SW 1271 (cell line): ENCODE measurements at places on chromosomes 2 and 18.

DNA sequence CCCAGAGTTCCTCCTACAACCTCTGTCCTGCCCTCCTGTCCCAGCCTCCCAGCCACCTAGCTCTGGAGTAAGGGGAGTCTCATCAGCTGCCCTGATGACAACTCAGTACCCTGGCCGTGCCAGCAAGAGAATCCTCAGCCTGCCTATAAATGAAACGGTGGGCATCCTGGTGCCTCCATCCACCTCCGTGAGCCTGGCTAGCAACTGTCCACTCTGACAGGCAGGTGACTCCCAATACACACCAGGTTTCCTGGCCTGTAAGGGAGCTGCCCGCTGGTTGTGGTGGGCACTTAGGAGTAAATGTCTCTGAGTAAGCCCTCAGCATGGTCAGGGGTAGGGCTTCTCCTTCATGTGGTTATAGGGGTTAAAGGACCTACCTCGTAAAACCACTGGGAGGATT lies 81.5 kb downstream of the XDH start:
- no peak for DNase-seq

GRCh38 chr2:516944-517343 lies 160.3 kb downstream of the TMEM18 start:
- no peak for DNase-seq

DNA sequence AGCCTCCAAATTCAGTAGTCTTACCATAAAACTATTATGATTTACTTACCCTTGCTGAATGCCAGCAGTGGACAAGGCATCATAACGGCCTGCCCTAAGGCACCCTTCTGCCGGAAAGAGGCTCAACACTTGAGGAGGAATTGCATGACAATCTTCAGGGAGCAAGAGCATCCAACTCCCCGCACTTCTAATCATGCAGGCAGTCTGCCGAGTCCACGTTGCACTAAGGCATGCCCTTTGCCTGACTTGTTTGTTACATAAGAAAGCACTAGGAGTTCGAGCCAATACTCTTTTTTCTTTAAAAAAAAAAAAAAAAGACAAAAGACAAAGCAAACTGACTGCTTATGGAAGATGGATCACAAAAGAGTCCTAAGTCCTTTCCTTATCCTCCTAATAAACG lies 17.9 kb upstream of the SPTBN1 start:
- no peak for DNase-seq

DNA sequence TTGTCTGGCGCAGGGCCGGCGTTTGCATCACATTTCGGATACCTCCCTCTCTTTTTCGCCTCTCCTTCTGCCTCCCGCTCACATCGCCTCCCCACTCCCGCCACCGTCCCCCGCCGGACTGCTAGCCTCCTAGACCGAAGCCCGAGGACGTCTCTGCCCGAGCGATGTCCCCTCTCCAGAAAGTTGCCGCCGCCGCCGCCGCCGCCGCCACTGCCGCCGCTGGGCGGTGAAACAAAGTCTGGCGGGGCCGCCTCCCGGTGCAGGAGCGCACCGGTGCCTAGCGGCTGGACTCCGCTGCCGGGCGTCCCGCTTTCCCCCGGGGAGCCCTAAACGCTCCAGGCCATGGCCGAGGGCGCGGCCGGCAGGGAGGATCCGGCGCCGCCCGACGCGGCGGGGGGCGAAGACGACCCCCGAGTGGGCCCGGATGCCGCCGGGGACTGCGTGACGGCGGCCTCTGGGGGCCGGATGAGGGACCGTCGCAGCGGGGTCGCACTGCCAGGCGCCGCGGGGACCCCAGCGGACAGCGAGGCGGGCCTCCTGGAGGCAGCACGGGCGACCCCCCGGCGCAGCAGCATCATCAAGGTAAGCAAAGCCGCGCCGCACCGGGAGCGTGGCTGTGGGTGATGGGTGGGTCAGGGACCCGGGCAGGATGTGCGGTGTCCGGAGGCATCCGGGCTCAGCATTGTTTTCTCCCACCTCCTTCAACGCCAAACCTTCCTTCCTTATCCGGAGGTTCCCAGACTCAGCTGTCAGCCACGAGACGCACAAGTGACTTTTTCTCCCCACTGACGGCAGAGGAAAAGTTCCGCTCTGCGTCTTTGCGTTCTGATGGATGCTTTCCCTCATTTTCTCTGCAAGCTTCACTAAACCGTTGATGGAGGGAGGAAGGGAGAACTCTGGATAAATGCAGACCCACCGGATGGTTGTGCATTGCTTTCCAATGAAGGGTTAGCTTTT lies 643 bp downstream of the PLCL1 start:
- no peak for DNase-seq

GRCh38 chr2:168552450-168552856 lies 96.4 kb downstream of the CERS6 start:
- no peak for DNase-seq

DNA sequence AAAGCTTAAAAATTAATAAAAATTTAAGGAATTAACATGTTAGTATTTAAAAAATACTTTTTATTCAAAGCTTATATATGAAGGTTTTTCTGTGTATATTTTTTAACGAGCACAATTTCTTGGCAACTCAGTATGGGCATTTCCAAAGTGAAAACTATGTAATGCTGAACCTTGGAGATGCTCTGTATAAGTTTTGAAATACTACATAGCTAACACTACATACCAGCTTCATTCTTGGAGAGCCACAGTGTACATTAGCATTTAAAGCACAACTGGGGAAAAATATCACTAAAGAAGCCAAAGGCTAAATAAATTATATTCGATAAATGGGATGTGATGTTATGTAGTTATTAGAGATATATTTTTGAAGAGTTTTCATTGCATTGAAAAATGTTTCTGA lies 446.5 kb downstream of the CCDC85A start:
- no peak for DNase-seq
